A375 (cell line): ENCODE measurements at places on chromosomes 11 and 22. TPM values are rescaled to one million over a fixed set of nuclear protein-coding genes. Genes with fewer than 3 reads are reported as not detected.

C11orf65 gene
- 0.23 and 0.58 TPM in 2 replicates for total RNA-seq

MYOD1 gene
- total RNA-seq = not detected in 2 replicates

TEX54 gene
- 1.5 TPM in 1 of 2 replicates, not detected in the other for total RNA-seq

WNT7B gene
- 0.53 TPM in 1 of 2 replicates, not detected in the other for total RNA-seq

GGTLC3 gene
- not detected in 2 replicates for total RNA-seq
